ENCODE measurements at places on chromosomes 2 and 18.

GRCh38 chr2:60484133-60484645 is 69.3 kb downstream of the BCL11A start:
- DNase-seq = peak; percentile 74

- peak; percentile 52 for DNase-seq
Measured at GRCh38 chr18:68219872-68220271, 495.0 kb downstream of the TMX3 start.

GRCh38 chr2:13240789-13241487 is 524.2 kb downstream of the TRIB2 start:
- DNase-seq = no peak

- no peak for DNase-seq
Measured at GRCh38 chr2:128270672-128271596, 47.7 kb downstream of the HS6ST1 start.

DNA sequence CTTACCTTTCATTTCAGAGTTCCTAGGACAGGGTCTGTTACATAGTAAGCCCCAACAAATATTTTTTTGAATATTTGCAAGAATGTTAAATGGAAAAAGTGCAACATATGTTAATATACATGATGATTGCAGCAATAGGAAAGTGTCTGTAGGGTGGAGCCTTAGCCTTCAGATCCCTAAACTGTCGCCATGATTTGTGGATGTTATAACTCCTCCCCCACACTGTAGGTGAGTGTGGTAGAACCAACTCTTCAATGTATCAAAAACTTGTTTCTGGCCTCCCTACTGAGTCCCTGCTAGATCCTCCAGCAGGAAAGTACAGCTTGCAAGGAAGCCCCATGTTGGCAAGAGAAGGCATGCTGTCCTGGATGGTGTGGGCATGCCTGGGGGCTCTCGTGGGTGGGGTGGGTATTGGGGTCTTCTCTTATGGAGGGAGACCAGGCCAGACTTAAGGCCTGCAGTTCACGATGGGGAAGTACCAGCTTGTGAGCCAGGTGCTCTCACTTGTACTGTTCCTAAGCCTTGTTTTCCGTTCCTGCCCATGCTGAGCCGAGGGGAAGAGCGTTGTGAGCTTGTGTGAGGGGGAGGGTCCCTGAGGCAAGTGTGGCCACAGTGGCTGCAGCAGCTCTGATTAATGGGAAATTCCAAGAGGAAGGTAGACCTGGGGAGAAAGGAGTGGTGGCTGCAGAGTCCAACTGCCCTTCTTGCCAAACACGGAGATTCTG is 11.4 kb downstream of the FHOD3 start:
- no peak for DNase-seq

DNA sequence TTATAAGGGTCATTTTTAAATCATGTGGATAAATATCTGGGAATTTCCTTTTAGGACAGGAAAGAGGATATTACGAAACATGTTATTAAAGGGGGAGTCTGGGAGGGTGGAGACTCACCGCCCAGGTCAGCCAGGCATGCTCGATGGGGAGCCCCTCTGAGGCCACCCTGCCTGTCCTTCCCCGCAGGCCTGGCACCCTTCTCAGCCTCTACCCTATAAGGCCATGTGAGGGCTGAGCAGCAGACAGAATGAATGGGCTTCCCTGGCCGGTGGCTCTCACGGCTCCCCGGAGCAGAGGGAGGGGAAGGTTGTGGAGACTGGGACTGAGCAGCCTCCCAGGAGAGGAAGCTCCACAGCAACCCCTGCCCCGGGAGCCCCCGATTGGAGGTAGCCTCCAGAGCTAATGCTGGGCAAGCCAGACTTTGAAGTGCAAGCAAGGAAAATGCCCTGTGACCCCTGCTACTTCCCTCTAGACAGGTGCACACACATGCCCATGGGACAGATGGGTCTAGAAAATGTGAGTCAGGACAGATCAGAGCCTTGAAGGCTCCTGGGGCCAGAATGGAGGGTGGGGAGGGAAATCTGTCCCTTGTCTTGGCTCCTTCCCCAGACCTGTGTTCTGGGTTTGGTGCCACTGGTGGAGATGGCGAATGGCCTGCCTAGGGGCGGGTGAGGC is 13.2 kb upstream of the ARMC9 start:
- DNase-seq = no peak

DNA sequence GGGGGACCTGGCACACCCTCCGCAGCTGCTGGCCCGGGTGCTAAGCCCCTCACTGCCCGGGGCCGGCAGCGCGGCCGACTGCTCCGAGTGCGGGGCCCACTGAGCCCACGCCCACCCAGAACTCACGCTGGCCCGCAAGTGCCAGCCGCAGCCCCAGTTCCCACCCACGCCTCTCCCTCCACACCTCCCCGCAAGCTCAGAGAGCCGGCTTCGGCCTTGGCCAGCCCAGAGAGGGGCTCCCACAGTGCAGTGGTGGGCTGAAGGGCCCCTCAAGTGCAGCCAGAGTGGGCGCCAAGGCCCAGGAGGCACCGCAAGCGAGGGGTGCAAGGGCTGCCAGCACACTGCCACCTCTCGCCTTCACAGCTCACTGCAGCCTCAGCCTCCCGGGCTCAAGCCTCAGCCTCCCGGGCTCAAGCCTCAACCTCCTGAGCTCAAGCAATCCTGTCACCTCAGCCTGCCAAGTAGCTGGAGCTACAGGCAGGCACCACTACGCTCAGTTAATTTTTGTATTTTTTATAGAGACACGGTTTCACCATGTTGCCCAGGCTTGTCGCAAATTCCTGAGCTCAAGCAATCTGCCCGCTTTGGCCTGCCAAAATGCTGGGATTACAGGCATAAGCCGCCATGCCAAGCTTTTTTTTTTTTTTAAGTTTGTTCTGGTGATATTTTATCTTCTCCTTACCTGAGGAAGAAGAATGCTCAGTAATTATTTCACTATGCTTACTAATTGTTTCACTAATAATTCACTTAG is 71.7 kb upstream of the CDCA7 start:
- no peak for DNase-seq

- no peak for DNase-seq
Measured at GRCh38 chr2:86417961-86418360, 23.2 kb upstream of the KDM3A start.
